ENCODE measurements at places on chromosomes 7 and 10.
A peak's percentile ranks its signal among the peaks of the same experiment; 100 is the strongest.

DNA sequence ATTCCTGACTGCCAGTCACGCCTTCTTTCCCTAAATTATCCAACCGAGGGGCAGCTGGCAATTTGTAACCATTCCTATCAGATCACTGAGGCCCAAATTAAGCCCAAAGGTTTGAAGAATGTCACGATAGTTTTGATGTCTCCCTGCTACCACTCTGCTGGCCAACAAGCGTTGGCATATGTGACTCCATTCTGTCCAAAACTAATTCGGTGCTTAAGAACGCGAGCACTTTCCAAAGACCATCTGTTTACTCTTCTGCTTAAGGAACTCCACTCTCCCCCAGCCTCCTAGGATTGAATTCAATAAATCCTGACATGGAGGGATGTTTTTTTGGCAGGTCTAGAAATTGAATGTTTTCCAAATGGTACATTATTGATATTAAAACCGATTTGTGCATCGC is 131.5 kb upstream of the CTBP2 start:
- no peak for DNase-seq
- H3K4me3 ChIP-seq: no peak overlapping the region
- no peaks in the 10 kb centered on the region for H3K36me3 ChIP-seq
- no peaks in the 10 kb centered on the region for H3K4me1 ChIP-seq

GRCh38 chr7:92368741-92369140 is 78.5 kb upstream of the GATAD1 start:
- no peak for DNase-seq
- no peak overlapping the region for H3K27ac ChIP-seq
- peaks cover 8% of the 10 kb centered on the region for H3K36me3 ChIP-seq
- H3K4me3 ChIP-seq: no peak overlapping the region
- no peaks in the 10 kb centered on the region for H3K27me3 ChIP-seq
- no peaks in the 10 kb centered on the region for H3K4me1 ChIP-seq

GRCh38 chr10:130440494-130440893 is 304.3 kb downstream of the GLRX3 start:
- H3K4me3 ChIP-seq: no peak overlapping the region
- peaks cover 20% of the 10 kb centered on the region for H3K4me1 ChIP-seq
- no peak overlapping the region for H3K27ac ChIP-seq
- H3K27me3 ChIP-seq: no peaks in the 10 kb centered on the region
- no peaks in the 10 kb centered on the region for H3K36me3 ChIP-seq

GRCh38 chr7:50287129-50287528 is 17.4 kb upstream of the IKZF1 start:
- H3K4me1 ChIP-seq: no peaks in the 10 kb centered on the region
- no peaks in the 10 kb centered on the region for H3K27me3 ChIP-seq
- H3K27ac ChIP-seq: no peak overlapping the region
- H3K4me3 ChIP-seq: no peak overlapping the region
- no peak for DNase-seq
- no peaks in the 10 kb centered on the region for H3K36me3 ChIP-seq

GRCh38 chr7:102189756-102190155 is 96.9 kb upstream of the SH2B2 start:
- H3K4me3 ChIP-seq: no peak overlapping the region
- DNase-seq: no peak
- no peak overlapping the region for H3K27ac ChIP-seq
- no peaks in the 10 kb centered on the region for H3K27me3 ChIP-seq

GRCh38 chr7:38669965-38670520 is 38.9 kb upstream of the AMPH start:
- no peaks in the 10 kb centered on the region for H3K27me3 ChIP-seq
- H3K27ac ChIP-seq: no peak overlapping the region
- no peaks in the 10 kb centered on the region for H3K36me3 ChIP-seq
- DNase-seq: no peak
- no peaks in the 10 kb centered on the region for H3K4me1 ChIP-seq
- H3K4me3 ChIP-seq: no peak overlapping the region

DNA sequence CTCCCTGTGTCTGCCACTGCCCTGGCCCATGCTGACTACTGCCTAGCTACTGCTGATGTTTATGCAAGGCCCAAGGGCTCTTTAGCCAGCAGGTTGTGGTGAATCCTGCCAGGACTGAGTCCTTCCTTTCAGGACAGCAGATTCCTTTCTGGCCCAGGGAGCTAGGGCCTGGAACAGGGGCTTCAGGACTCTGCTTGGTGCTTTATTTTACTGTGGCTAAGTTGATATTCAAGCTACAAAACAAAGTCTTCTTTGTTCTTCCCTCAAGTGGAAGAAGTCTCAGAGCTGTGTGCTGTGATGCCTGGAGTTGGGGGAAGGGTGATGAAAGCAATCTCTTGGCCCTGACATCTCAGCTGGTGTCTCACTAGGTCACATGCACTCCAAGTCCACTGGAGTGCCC is 66.2 kb upstream of the NME8 start:
- no peaks in the 10 kb centered on the region for H3K36me3 ChIP-seq
- H3K4me1 ChIP-seq: peaks cover 7% of the 10 kb centered on the region
- H3K27ac ChIP-seq: no peak overlapping the region
- H3K4me3 ChIP-seq: no peak overlapping the region

DNA sequence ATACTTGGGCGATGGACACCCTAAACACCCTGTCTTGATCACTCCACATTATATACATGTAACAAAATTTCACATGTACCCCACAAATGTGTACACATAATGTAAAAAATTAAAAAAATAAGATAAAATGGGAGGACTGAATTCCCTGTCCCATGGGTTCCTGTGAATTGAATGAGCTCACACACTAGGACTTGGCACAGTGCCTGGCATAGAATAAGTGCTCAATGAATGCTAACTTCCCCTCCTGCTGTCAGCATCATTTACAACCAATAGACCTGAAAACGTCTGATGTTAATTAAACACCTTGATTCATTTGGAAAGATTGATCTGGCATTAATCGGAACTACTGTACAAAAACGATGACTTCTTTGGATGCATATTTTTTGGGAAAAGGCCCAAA is 117.3 kb upstream of the ZNF438 start:
- no peaks in the 10 kb centered on the region for H3K36me3 ChIP-seq
- H3K27ac ChIP-seq: no peak overlapping the region
- DNase-seq: no peak
- H3K4me1 ChIP-seq: peaks cover 12% of the 10 kb centered on the region
- no peaks in the 10 kb centered on the region for H3K27me3 ChIP-seq

- no peaks in the 10 kb centered on the region for H3K27me3 ChIP-seq
- no peak overlapping the region for H3K4me3 ChIP-seq
- no peaks in the 10 kb centered on the region for H3K4me1 ChIP-seq
- H3K27ac ChIP-seq: no peak overlapping the region
- no peak for DNase-seq
Observed at GRCh38 chr10:9508606-9509005, 1454.1 kb downstream of the GATA3 start.

GRCh38 chr7:47587351-47587750 is 5.4 kb upstream of the TNS3 start:
- no peaks in the 10 kb centered on the region for H3K36me3 ChIP-seq
- H3K4me1 ChIP-seq: no peaks in the 10 kb centered on the region
- no peak for DNase-seq
- H3K4me3 ChIP-seq: no peak overlapping the region

GRCh38 chr10:32972929-32973328 is 14.9 kb upstream of the ITGB1 start:
- no peaks in the 10 kb centered on the region for H3K4me1 ChIP-seq
- H3K36me3 ChIP-seq: no peaks in the 10 kb centered on the region
- no peaks in the 10 kb centered on the region for H3K27me3 ChIP-seq

DNA sequence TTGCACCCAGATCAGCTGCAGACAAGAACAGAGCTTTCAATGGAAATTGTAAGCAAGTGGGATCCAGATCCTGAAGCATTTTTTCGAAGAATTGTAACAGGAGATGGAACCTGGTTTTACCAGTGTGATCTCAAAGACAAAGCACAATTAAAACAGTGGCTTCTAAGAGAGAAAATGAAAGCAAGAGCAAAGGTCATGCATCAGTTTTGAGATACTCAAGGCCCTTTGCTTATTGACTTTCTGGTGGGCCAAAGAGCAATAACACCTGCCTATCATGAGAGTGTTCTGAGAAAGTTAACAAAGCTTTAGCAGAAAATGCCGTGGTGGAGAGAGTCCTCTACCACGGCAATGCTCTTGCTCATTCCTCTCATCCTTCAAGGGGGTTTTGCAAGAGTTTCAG is 194.8 kb downstream of the TMEM178B start:
- H3K4me3 ChIP-seq: no peak overlapping the region
- no peaks in the 10 kb centered on the region for H3K4me1 ChIP-seq
- H3K36me3 ChIP-seq: no peaks in the 10 kb centered on the region
- no peak overlapping the region for H3K27ac ChIP-seq

- no peak overlapping the region for H3K4me3 ChIP-seq
- peaks cover 62% of the 10 kb centered on the region for H3K4me1 ChIP-seq
- no peaks in the 10 kb centered on the region for H3K36me3 ChIP-seq
- H3K27me3 ChIP-seq: no peaks in the 10 kb centered on the region
- no peak overlapping the region for H3K27ac ChIP-seq
Observed at GRCh38 chr10:51462076-51462779, 237.2 kb downstream of the CSTF2T start.

GRCh38 chr10:44416936-44417335 is 32.0 kb upstream of the CXCL12 start:
- no peaks in the 10 kb centered on the region for H3K4me1 ChIP-seq
- no peak overlapping the region for H3K4me3 ChIP-seq
- no peak for DNase-seq
- no peaks in the 10 kb centered on the region for H3K27me3 ChIP-seq
- no peaks in the 10 kb centered on the region for H3K36me3 ChIP-seq

DNA sequence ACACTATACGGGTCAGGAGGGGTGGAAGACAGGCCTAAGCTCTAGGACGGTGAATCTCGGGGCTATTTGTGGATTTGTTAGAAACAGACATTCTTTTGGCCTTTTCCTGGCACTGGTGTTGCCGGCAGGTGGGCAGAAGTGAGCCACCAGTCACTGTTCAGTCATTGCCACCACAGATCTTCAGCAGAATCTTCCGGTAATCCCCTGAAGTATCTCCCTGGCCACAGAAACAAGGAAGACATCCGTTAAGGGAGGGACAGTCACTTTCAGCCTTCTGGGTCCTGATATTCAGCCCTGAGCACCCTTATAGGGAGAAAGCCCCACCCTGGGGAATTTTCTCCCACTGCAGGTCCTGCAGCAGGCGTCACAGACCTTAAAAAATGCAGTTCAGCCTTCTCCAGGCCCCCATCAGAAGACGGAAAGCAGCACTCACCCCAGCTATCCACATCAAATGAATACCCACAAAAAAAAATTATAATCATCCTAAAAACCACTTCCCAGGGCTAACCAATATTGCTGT is 23.2 kb downstream of the PLAC9 start:
- H3K27me3 ChIP-seq: no peaks in the 10 kb centered on the region
- DNase-seq: no peak
- H3K36me3 ChIP-seq: peaks cover 58% of the 10 kb centered on the region
- H3K27ac ChIP-seq: peak overlapping the region; percentile 81
- no peak overlapping the region for H3K4me3 ChIP-seq

DNA sequence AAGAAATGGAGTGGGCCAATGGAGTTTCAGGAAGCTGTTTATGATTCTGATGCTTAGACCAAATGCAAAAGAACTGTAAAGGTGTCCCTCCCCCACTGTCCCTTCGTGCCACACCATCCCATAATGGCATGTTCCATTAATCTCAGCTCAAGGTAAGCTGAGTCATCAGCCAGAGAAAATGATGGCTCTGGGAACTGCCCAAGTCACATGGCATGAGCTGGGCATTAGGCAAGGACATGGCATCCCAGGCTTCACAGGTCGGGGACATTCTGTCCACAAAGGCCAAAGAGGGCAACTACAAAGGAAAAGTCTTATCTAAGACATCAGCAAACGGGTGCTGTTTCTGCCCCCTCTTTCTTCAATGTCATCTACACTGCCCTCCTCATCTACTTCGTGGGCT is 44.9 kb downstream of the DLG5 start:
- no peak overlapping the region for H3K27ac ChIP-seq
- no peaks in the 10 kb centered on the region for H3K27me3 ChIP-seq
- peaks cover 15% of the 10 kb centered on the region for H3K4me1 ChIP-seq
- no peak for DNase-seq
- no peaks in the 10 kb centered on the region for H3K36me3 ChIP-seq
- H3K4me3 ChIP-seq: no peak overlapping the region

- H3K27me3 ChIP-seq: no peaks in the 10 kb centered on the region
- H3K4me3 ChIP-seq: no peak overlapping the region
- no peak for DNase-seq
Observed at GRCh38 chr7:78090616-78091015, 292.0 kb downstream of the PHTF2 start.

DNA sequence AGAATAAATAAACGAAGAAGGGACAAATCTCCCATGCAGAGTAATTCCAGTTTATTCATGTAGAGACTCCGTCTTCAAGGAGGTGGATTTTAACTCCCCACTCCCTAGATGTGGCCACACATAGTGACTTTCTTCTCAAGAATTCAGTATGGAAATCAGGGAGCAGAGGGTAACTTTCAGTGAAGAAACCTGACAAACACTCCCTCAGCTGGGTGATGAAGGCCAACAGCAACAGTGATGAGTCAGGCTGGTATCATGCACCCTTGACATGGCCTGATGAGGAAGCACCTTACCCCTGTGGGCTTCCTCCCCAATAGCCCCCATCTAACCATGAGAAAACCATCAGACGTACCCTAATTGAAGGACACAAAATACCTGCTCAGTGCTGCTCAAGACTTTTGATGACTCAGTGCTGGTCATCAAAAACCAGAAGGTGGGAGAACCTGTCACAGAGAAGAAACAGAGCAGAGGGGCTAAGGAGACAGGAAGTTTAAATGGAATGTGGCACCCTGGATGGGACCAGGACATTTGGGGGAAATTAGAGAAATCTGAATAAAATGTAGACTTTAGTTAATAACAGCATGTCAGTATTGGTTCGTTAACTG is 50.6 kb downstream of the ADAMTS14 start:
- H3K36me3 ChIP-seq: no peaks in the 10 kb centered on the region
- no peak for DNase-seq

DNA sequence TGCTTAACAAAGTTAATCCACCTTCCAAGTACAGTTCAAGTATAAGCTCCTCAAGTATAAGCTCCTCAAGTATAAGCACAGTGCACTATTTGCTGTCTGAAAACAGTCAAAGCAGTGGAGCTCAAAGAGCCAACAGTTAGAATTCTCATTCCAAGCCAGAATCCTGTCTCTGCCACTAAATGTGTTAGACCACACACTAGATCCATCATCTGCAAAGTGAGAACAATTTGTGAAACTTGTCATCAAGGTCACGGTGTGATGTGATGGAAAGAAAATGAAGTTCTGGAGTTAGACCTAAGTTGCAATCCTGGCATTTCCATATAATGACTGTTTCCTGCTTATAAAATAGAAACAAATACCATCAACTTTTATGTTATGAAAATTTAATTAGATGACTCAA is 602.5 kb downstream of the TNS3 start:
- H3K36me3 ChIP-seq: no peaks in the 10 kb centered on the region
- H3K27me3 ChIP-seq: no peaks in the 10 kb centered on the region
- DNase-seq: no peak
- H3K4me1 ChIP-seq: no peaks in the 10 kb centered on the region
- H3K27ac ChIP-seq: no peak overlapping the region

DNA sequence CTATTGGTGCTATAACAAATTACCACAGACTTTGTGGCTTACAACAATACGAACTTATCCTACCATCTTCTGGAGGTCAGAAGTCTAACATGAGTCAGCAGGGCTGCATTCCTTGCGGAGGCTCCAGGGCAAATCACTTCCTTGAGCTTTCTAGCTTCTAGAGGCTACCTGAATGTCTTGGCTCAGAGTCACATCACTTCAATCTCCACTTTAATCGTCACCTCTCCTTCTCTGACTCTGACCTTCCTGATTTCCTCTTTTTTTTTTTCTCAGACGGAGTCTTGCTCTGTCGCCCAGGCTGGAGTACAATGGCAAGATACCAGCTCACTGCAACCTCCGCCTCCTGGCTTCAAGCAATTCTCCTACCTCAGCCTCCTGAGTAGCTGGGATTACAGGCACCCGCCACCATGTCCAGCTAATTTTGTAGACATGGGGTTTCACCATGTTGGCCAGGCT is 44.6 kb upstream of the ANAPC16 start:
- H3K27me3 ChIP-seq: no peaks in the 10 kb centered on the region
- no peak overlapping the region for H3K27ac ChIP-seq
- no peaks in the 10 kb centered on the region for H3K4me1 ChIP-seq

Measured in tibial artery (tissue), 4 donors.